ENCODE measurements at places on chromosomes 13 and 19.

GRCh38 chr13:73991884-73992283 is 142.3 kb downstream of the KLF12 start:
- DNase-seq, result peak; percentile 52

- no peak for DNase-seq
Measured at GRCh38 chr13:27534981-27535380, 84.6 kb upstream of the MTIF3 start.

DNA sequence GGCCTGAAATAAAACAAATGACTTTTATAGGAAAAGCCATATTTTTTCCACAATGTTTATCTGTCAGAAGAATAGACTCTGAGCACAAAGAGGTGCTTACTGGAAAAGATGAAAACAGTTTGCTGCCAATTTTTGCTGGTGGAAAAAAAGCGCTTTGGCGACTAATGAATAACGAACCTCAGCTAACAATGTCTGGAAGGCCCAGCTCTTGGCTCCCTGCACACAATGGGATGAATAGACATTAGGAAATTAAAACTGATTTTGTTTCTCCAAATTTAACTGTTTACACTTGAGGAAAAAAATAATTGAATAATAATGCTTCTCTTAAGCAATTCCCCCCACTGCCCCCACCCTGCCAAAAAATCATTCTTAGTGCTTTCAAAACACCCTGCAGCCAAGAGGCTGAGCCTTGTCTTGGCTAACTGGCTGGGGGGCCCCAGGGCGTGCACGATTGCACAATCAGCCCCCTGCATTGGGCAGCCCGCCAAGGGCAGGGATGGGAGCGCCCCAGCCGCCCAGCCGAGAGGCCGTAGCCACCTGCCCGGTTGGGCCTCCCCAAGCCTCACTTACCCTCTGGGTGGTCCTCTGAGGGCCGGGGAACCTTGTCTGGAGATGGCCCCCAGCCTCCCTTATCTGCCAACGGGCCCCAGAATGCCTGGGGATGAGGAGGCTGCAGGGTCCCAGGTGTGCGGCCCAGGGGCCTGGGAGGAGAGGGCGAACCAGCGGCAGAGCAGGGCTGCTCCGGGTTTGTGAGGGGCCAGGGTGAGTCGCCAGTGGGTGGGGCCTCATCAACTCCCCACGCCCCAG is 16.8 kb downstream of the CEBPG start:
- no peak for DNase-seq

- DNase-seq, result no peak
Measured at GRCh38 chr13:66553391-66553790, 676.7 kb downstream of the PCDH9 start.

DNA sequence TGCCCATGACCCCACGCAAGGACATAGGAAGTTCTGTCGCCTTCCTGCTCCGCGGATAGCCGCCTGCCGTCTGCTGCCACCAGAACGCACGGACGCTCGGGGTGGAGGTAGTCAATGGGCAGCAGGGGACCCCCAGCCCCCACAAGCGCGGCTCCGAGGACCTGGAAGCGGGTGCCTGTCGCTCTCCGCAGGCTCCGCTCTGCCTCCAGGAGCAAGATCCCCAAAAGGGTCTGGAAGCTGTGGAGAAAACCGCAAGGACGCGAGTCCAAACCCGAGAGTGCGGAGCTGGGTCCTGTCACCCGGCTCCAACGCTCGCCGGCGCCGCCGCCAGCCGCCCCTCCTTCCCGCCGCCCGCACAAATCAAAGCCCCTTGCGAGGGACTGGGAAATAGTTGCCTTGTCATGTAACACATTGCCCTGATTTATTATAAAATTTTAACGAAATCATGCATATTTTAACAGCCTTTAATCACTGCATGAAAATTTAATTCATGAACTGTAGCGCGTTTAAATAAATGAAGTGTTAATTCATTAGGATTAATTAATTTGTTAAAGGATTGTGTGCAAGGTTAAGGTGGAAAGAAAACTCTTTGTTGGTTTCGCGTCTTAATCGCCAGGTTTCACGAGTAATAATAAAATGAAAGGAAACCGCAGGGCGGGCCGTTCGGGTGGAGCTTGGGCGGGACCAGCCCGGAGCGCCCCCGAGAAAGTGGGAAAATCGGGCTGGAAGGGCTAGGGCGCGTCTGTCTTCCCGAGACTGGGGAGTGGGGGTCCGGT is 5.5 kb upstream of the POU4F1 start:
- DNase-seq, result peak; percentile 16

DNA sequence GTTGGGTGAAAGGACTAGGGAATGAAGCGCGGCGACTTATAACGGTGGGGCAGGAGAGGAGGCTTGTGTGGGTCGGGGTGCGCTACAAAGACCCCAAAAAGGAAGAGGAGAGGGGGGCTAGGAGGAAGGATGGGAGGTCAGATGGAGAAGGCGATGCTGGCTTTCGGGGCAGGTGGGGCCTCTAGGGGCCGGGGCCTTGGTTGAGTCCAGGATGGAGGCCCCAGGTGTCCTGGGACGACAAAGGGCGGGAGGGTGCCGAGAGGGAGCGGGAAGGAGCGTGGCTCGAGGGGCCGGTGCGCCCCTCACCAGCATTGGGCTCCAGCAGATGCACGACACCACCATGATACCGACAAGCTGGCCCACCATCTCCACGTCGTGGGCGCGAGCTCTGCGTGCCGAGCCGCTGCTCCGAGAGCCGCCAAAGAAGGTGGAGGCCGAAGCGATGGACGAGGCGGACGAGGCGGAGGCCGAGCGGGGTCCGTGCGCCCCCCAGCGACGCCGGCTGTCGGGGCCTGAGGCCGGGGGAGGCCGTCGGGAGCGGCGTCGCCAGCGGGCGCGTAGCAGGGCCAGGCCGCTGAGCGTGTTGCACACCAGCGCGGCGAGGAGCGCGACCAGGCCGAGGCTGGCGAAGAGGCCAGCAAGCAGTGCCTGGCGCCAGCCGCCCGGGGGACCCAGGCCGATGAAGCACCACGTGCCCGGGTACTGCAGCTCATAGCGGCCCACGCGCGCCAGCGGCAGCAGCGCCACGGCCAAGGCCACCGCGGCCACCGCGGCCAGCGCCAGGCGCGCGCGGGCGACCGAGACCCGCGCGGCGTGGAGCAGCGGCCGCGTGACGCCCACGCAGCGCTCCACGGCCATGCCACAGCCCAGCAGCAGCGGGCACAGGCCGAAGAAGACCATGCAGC is 1.8 kb downstream of the PTGER1 start:
- DNase-seq, result peak; percentile 75

- DNase-seq, result peak; percentile 62
Measured at GRCh38 chr19:48102870-48103751, 7.5 kb downstream of the PLA2G4C start.

- DNase-seq, result no peak
Measured at GRCh38 chr19:11456659-11457058, 21.2 kb downstream of the PRKCSH start.

DNA sequence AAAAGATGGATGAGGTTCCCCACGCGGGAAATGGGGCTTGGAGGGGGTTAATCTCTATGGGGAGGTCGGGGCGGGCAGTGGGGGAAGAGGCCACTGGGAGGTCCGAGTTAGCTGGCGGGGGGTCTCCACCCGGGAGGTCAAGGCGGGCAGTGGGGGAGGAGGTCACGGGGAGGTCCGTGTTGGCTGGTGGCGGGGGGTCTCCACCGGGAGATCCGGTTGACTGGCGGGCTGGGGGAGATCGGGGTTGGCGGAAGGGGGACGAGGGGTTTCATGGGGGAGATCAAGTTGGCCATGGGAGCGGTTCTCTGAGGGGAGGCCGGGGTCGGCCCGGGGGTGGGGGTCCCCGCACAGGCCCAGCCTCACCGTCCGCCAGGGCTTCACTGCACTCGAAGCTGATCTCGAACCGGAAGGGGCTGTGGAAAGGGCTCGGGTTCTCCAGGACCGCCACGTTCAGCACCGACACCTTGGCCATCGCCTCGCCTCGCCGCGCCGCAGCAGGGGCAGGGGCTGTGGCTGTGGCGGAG is 342 bp downstream of the ASF1B start:
- no peak for DNase-seq

- DNase-seq, result no peak
Measured at GRCh38 chr19:15557223-15557622, 48.9 kb downstream of the CYP4F22 start.

DNA sequence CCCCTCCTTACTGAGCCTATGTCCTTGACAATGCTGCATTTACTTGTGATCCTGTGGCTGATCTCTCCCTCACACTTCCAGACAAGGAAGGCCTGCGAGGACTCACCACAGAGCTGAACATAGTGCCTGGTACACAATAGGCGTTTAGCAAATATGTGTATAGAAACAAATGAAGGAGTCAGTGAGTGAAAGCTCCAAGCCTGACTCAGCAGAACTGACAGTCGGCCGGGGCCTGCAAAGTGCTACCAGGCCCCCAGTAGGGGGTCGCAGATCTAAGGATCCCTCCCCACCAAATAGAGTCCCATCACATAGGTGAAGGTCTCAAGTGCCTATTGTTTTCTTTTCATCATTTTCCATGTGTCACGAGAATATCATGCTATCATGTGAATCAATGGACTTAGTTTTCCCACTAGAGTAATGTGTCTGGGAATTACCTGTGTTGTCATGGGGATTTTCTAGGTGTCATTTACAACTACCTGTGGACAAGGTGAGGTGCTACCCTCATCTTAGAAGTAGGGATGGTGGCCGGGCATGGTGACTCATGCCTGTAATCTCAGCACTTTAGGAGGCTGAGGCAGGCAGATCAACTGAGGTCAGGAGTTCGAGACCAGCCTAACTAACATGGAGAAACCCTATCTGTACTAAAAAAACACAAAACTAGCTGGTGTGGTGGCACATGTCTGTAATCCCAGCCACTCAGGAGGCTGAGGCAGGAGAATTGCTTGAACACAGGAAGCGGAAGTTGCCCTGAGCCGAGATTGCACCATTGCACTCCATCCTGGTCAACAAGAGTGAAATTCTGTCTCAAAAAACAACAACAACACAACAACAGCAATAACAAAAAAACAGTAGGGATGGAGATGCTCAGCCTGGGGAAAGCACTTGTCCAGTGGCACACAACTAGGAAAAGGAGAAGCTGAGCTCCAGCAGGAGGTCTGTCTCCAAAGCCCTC is 50.3 kb upstream of the CYP2A7 start:
- DNase-seq, result no peak

DNA sequence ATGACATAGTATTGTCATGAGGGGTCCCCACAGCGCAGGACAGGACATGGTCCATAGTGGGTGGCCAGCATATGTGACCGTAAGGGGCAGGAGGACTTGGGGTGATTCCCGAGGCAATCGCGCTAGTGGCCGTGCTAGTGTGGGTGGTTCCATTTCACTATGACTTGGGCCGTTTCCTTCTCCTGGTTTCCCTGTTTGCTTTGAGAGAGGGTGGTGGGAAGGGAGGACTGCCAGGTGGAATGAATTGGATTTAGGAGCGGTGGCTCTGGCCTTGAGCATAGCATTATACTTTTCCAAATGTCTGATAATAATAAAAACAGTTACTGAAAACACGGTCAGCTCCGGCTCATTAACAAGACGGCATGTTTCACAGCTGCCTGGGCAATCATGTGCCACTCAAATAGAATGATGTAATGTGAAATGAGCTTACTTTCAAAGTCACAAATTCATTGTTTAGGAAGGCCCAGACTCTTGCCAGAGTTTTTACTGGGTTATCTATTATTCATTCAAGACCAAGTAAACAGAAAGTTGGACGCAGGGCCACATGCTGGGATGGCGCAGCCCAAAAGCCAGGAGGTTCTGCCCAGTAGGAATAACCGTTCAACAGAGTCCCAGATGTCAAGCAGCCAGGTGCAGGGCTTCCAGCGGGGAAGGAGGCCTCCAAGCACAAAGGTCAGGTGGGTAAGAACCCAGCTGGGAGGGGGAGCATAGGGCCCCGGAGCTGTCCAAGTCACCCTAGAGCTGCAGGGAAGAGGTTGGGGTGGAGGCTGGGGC is 19.6 kb upstream of the SLC15A1 start:
- no peak for DNase-seq

DNA sequence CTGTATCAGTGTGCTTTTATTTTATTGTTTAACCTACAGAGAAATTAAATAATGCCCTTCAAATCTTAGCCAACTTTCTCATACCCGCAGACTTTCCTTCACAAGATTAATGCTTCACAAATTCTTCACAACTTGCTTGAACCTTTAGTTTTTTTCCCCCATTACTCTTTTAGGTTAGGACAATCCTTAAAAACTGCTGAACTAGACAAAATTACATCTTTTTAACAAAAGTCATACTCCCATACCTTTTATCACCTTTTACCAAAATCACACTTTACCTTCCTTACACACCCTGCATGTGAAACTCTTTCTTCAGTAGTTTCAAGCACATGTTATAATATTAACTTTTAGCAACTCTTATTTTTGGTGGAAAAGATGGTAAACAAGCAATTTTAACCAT is 58.5 kb downstream of the SCGB2B2 start:
- no peak for DNase-seq

DNA sequence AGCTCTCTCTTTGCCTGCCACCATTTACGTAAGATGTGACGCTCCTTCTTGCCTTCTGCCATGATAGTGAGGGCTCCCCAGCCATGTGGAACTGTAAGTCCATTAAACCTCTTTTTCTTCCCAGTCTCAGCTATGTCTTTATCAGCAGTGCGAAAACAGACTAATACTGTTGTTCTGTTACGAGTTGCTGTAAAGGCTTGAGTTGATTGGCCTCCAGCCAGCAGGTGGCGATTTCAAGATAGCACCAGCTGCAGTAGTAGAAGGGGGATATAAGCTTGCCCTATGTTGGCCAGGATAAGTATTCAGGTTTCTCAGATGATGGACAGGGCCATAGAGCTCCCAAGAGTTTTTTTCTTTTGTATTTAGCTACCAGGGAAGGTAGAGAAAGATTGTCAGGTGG is 385.5 kb downstream of the MZT1 start:
- no peak for DNase-seq

DNA sequence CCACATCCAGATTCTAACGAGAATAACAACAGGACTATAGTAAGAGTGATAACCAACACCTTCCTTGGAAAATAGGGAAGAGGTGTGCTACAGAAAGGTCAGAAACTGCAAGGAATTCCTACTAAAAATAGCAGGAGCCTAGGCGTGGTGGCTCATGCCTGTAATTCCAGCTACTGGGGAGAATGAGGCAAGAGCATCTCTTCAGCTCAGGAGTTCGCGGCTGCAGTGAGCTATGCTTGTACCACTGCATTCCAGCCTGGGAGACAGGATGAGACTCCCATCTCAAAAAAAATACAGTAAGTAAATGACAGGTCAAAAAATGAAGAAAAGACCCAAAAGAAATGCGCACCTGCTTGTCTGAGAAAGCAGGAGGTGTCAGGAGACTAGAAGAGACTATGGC is 101.5 kb upstream of the TSHZ3 start:
- no peak for DNase-seq

- no peak for DNase-seq
Measured at GRCh38 chr13:28056970-28057712, 43.2 kb downstream of the FLT3 start.

All from DMS53 (cell line).